Activated T-helper 1 cell treated with Interleukin-2 at 50 U/mL for 16 hours (primary cell): ENCODE measurements at places on chromosomes 5 and 9.

DNA sequence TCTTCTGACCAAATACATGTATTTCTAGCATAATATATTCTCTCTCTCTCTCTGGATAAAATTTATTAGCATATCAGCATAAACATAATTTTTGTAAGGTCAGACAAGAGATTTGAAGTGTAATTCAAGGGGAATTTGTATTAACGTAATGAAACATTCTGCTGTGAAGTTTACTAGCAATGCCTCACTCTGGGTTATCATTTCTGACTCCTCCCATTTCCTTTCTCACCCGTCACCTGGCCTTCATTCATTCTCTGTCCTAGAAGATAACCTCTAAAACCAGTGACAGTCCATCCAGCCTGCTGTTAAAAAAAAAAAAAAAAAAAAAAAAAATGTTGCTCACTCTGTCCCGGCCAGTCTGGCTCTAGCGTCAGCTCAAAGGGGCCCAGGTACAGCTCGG, 27.1 kb downstream of the GRAMD2B start:
- DNase-seq, result no peak

- DNase-seq, result no peak
These were observed 228.3 kb downstream of the CACNA1B start for GRCh38 chr9:138105561-138106505.

- no peak for DNase-seq
These were observed 49.3 kb downstream of the RASGEF1C start for GRCh38 chr5:180159756-180160155.

GRCh38 chr5:82984786-82985735, 92.1 kb downstream of the TMEM167A start:
- no peak for DNase-seq

DNA sequence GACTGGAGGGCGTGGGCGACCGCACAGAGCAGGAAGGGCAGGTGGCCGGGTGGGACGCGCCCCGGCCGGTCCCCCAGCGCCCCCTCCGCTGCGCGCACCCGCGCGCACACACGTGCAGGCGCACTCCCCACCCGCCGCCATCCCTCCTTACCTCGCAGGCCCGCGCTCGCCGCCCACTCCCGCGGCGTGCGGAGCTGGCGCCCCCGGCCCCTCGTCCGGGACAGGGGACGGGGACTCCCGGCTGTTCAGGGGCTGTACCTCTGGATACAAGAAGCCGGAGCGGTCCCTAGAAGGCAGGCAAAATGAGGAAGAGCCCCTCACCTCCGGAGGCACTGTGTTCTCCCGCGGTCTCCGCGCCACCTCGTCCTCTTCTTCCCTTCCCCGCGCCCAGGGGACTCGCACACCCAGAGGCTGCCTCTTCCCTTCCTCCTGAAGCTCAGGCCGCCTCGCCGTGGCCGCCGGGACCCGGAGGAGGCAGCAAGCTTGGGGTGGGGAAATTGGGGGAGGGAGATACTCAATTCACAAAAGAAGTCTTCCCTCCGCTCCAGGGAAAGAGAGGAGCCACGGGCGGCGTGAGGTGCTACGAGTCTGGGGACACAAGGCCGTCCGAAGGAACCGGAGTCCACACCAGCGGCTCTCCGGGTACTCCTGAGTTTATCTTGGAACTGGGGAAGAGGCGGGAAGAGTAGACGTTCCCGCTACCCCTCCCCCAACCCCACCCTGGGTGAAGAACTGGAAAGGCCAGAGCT, 1.4 kb upstream of the GABRB2 start:
- DNase-seq, result no peak

- DNase-seq, result no peak
These were observed 984.4 kb upstream of the WWC1 start for GRCh38 chr5:167307042-167307441.

- DNase-seq, result no peak
These were observed 245.1 kb downstream of the MAST4 start for GRCh38 chr5:66841264-66841663.

- no peak for DNase-seq
These were observed 184.6 kb upstream of the DMAC1 start for GRCh38 chr9:7984203-7984602.

- no peak for DNase-seq
These were observed 235.7 kb upstream of the TNC start for GRCh38 chr9:115353681-115354080.

- no peak for DNase-seq
These were observed 15.0 kb downstream of the ABHD17B start for GRCh38 chr9:71895955-71896354.

- peak; percentile 20 for DNase-seq
These were observed 21.9 kb upstream of the VDAC1 start for GRCh38 chr5:134026521-134027287.

DNA sequence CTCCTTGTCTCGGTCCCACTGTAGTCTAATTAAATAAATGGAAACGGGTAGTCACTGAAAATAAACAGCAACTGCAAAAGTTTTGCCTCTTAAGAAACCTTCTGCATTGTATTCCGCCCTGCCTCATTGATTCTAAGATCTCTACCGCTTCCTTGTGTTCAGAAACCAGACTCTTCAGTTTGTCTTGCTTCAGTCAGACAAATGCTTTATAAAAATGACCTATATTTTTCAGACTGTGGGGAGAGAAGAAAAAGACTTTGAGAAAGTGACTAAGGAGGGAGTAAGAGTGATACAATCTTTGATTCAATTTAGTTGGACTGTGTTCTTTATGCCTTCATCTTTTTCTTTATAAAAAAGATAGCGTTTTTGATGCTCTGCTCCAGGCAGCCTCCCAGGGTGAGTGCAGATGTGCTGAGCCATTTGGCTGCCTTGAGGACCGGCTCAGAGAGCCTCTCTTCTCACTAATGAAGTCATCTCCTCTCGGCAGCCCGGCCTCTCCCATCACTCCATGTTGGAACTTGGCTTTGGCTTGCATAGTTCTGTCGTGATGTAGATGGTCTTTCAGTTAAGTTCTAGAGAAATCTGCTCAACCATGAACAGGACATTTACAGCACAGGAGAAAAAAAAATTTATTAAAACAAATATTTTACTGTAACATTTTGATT, 4.0 kb upstream of the VCAN start:
- DNase-seq, result no peak

DNA sequence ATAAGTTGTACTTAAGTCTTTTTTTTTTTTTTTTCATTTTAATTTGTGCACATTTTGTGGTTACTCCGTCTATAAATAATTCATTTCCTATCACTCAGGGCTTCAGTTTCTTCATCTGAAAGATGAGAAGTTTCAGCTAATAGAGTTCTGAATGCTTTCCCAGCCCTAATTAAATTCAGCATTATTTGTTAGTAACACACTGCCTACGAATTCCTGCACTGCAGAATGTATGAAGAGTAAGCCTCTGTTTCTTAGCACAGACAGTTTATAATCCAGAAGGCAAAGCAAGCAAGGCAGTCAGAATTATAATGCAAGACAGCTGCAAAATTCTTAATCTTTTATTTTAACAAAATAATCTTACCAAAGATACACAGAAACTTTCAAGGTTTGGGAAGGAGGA, 138.0 kb upstream of the GHR start:
- DNase-seq, result no peak

GRCh38 chr9:121718084-121718483, 66.7 kb downstream of the DAB2IP start:
- no peak for DNase-seq

GRCh38 chr9:4333787-4334186, 33.9 kb upstream of the GLIS3 start:
- no peak for DNase-seq

DNA sequence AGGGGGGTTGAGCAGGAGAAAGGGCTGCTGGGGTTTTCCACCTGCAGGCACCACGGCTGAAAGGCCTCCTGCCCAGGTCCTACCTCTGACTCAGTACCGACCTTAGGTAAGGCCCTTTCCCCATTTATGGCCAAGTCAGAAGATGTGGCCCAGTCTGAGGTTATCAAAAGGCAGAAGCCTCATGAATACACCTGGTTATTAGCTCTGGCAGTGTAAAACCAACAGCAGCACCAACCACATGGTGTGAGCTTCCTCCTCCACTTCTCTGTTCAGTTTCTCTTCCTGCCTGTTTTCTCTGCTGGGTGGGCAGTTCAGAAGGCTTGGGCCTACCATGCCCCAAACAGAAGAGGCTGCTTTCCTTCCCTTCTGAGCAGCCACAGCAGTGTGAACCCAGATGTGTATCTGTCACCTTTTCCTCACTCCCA, 86.9 kb downstream of the UGCG start:
- no peak for DNase-seq

DNA sequence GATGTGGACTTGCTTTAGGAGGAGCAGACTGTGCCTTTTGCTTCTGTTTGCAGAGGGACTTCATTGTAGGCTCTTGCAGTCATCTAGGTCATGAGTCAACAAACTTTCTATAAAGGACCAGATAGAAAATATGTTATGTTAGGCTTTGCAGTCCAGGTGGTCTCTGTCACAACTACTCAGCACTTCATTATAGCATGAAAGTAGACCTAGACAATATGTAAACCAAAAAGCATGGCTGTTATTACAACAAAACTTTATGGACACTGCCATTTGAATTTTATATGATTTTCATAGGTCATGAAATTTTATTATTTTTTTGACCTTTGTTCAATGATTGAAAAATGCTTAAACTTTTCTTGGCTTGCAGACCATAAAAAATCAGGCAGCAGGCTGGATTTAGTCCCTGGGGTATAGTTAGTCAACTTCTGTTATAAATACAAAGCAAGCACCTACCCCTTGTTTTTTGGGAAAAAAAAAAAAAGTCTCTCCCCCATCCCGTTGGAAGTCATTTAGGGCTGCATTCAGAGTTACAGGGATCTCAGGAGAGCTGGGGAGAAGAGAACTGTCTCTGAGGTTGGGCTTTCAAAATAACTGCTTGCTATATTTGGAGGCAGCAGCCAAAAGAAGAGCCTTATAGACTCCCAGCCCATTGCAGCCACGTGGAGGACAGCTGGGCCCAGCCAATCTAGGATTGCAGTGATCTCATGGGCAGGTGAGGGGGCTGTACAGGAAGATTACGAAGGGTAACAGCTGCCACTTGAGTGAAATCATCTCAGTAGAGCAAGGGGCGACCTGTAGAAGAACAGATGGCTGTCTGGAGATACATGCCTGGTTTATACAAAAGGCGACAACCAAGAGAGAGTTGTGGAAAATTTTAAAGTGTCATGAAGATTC, 136.6 kb upstream of the TNC start:
- no peak for DNase-seq

GRCh38 chr5:74391410-74391809, 249.1 kb downstream of the ENC1 start:
- no peak for DNase-seq

DNA sequence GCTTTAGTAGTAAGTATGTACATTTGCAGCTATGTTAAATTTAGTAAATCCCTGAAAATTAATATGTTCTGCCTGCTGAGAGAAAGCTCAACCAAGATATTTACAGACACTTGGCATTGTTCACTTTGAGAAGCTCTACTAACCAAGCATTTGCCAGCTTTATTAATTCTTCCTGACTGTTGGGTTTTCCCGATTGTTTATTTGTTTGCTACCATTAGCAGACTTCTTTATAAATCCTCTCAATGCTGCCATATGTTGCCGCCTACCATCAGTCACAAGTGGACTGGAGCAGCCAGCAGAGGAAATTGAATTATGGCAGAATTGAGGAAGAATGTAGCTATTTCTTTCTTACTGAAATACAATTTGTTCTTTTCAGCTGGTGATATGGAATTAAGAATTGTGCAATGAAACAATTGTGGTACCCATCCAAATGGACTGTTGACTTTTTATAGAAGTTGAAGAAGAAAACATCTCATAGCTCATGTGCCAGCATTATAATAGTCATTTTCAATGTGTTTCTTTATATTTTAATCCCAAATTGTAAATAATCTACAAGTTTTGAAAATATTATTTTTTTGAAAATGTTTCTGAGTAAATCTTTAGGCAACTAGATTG, 588.7 kb upstream of the CDH6 start:
- no peak for DNase-seq

DNA sequence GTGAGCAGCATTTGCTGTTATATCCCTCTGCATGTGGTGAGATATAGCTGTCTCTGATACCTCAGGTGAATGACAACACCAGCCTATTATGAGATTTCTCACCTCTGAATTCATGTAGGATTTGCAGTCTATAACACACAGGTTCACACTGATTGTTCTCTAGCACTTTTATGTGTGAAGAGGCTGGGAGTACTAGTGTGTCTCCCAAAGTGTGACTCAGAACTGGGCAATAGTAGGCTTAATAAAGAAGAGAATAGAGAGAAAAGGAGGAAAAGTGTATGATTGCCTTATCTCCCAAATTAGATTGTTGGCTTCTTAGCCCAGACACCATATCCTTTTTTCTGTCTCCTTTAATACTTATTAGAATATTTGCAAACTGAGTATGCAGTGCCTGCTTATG, 232.0 kb downstream of the PJA2 start:
- DNase-seq, result no peak

DNA sequence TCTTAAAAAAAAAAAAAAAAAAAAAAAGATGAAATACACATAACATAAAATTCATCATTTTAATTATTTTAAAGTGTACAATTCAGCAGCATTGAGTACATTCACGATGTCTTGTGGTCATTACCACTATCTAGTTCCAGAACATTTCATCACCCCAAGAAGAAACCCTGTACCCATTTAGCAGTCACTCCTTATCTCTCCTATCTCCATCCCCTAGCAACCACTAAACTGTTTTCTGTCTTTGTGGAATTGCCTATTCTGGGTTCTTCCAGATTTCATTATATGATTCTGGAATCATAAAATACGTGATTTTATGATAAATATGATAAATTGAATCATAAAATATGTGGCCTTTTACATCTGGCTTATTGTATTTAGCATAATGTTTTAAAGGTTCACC, 8.9 kb upstream of the HMCN2 start:
- no peak for DNase-seq

GRCh38 chr9:95148208-95148520, 169.3 kb downstream of the FANCC start:
- no peak for DNase-seq

DNA sequence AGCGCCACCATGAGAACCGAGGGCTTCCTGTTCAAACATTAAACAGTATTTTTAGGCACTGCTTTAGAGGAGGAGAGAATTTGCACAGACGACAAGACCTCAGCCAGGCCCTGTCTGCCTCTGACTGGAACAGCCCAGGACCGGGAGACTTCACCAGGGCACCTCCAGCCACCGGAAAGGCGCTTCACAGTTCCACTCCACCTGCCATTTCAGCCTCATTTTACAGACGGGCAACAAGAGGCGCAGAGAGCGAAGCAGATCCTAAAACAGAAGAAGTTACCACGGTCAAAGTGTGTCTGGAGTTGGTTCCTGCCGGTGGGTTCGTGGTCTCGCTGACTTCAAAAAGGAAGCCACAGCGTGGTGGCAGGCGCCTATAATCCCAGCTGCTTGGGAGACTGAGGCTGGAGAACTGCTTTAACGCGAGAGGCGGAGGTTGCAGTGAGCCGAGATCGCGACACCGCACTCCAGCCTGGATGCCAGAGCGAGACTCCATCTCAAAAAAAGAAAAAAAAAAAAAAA, 28.4 kb downstream of the COL23A1 start:
- DNase-seq, result no peak

DNA sequence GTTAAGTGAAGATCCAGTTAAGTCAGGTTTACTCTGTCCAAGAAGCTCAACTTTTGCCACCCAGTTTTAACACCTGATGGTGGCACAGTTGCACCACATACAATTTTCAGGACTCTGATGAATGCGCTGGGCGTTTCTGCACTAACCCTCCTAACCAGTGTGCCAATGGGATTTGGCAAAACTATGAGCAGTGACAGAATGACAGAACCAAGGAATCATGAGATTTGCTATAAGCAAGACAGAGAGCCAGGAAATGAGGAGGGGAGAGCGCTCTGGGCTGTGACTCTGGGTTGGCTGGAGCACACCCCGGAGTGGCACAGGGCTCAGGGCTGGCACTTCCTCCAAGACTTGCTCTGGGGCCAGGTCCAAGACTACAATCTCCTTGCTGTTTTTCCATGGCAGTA, 84.1 kb downstream of the SH3PXD2B start:
- DNase-seq, result no peak
